CD4-positive, alpha-beta T cell treated with Interleukin-4 for 1 hour (primary cell): ENCODE measurements at places on chromosomes 7 and 10.

DNA sequence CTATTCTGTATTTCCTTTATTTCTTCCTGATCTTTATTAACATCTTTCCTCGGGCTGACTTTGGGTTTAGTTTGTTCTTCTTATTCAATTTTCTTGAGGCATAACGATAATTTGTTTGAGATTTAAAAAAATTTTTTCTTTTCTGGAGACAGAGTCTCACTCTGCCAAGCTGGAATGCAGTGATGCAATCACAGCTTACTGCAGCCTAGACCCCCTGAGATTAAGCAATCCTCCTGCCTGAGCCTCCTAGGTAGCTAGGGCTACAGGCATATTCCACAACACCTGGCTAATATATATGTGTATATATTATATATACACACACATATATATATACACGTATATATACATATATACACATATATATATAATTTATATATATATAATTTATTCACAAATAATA, 540.2 kb downstream of the NXPH1 start:
- no peak for DNase-seq

DNA sequence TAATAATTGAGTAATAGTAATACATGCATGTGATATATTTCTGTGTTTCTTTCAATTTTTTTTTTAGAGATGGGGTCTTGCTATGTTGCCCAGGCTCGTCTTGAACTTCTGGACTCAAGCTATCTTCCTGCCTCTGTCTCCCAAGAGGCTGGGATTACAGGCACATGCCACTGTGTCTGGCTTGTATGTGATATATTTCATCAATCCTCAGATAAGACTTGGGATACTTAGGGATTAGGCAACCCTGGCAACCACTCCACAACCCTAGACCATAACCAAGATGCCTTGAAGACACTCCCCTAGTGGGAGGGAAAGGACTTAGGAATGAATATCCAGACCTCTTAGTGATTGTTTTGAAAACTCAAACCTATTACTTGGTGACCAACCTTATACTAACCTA, 154.8 kb downstream of the CCDC3 start:
- DNase-seq = no peak

DNA sequence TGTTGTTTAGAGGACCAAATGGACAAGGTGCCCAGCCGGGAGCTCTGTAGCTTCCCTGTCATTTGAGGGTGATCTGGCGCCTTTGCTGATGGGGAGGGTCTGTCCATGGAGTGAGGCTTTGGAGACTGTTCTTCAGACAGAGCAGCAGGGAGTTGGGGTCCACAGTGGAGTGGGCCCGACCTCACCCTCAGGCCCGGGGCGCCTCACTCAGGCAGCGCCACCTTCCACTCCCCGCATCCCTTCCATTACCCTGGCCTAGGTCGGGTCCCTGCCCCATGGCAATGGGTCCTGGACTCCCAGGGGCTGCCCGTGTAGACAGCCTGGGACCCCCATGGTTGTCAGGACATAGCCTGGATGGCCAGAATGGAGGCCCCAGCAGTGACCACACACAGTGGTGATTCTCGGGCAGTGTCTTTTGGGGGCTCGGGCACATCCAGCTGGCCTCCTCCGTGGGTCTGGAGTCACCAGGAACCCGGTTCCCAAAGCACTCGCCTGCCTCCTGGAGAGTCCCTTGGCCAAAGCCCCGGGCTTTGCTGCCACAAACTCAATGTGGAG, 38.5 kb downstream of the TCERG1L start:
- DNase-seq = no peak

DNA sequence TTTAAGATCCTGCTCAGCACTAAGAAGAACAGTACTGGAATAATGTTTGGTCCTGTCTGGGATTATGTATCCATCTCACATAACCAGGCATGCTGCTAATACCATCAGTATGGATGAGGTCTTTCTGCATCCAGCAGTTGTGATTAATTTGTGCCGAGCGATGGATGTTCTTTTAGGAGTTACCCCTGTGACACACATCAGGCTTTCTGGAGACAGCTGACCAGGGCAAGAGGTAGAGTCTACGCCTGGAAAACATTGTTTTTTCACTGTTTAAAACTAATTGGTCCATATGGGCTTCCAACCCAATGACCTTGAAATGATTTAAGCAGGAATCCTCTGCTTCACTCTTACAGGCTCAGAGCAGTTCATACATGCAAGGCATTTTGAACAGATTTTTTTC, 603.0 kb downstream of the PCDH15 start:
- no peak for DNase-seq

DNA sequence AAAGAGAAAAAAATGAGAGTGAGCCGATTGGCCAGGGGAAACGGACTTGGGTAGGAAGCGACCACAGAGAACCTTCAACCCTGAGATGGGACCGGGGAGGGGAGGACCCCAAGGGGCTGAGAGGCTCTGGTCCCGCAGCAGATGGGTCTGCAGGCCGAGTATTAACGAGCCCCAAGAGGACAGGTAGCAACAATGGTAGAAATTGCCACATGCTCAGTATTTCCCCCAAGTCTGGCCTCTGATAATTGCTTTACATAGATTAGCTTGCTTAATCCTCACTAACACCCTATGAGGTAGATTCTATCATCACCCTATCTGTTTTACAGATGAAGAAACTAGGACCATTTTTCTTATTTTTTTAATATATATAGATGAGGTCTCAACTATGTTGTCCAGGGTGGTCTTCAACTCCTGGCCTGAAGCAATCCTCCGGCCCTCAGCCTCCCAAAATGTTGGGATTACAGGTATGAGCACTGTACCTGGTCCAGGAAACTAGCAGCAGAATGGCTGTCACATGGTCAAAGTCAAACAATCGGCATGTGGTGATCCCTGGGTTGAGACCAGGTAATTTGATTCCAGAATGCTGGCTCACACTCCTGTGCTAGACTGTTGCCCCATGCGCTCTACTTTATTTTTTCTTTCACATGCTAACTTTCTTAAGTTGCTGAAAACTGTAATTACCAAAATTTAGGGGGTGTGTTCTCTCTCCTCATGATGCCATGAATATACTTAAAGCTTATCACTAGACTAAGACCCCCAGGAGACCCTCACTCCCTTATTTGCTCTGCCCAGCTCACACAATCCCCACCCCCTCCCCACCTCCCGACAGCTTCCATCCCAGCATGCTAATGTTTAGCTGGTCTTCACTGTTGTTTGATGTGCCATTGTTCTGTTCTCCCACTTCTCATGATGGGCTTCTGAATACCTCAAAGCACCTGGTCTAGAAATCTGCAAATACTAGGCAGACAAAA, 67.9 kb upstream of the AFAP1L2 start:
- DNase-seq = no peak

- no peak for DNase-seq
Observed at GRCh38 chr10:35211390-35211789, 84.7 kb downstream of the CREM start.

DNA sequence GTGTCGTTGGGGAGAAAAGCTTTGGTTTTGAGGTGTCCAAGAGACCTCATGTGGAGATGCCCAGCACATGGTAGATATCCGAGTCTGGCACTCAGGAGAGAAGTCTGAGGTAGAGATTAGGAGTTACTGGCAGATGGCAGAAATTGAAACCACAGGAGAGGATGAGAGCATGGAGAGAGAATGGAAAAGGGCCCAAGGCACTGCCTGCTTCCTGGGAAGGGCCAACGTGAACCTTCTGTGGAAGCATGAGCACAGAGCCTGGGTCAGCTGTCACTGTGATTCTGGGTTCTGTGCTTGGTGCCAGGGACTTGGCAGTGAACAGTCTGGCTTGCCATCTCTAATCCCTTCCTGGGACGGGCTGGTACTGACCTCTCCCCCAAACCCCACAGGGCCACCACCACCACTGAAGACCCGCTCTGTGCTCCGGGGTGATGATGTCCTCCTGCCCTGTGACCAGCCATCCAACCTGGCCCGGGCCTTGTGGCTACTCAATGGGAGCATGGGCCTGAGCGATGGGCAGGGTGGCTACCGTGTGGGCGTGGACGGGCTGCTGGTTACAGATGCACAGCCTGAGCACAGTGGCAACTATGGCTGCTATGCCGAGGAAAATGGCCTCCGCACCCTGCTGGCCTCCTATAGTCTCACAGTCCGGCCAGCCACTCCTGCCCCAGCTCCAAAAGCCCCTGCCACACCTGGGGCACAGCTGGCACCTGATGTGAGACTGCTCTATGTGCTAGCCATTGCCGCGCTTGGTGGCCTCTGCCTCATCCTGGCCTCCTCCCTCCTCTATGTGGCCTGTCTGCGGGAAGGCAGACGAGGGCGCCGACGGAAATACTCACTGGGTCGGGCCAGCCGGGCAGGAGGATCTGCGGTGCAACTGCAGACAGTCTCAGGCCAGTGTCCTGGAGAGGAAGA, 4.1 kb downstream of the MRPL43 start:
- DNase-seq = no peak

DNA sequence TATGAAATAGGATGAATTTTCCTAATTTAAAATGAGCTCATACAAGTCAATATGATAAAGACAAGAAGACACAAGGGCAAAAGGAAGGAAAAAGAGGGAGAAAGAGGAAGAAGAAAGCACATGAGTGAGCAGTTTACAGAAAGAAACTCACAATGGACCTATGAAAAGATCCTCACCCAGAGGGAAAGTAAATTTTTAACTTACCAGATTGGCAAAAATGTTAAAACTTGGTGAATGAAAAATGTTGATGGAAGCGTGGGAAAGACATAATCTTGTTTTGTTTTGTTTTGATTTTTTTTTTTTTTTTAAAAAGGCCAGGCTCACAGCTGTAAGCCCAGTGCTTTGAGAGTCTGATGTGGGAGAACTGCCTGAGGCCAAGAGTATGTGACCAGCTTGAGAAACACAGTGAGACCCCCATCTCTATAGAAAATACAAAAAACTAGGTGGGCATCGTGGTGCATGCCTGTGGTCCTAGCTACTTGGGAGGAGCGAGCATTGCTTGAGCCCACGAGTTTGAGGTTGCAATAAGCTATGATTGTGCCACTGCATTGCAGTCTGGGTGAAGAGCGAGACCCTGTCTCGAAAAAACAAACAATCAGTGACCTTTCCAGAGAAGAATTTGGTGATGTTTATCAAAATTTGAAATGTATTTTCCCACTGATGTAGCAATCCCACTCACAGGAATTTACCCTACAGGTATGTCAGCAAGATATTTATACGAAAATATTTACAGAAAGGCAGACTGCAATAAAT, 152.9 kb upstream of the ASAH2 start:
- DNase-seq = no peak

- no peak for DNase-seq
Observed at GRCh38 chr7:72429316-72429715, 17.2 kb upstream of the CALN1 start.
